ENCODE measurements at places on chromosomes 5 and 9.
A peak's percentile ranks its signal among the peaks of the same experiment; 100 is the strongest.

DNA sequence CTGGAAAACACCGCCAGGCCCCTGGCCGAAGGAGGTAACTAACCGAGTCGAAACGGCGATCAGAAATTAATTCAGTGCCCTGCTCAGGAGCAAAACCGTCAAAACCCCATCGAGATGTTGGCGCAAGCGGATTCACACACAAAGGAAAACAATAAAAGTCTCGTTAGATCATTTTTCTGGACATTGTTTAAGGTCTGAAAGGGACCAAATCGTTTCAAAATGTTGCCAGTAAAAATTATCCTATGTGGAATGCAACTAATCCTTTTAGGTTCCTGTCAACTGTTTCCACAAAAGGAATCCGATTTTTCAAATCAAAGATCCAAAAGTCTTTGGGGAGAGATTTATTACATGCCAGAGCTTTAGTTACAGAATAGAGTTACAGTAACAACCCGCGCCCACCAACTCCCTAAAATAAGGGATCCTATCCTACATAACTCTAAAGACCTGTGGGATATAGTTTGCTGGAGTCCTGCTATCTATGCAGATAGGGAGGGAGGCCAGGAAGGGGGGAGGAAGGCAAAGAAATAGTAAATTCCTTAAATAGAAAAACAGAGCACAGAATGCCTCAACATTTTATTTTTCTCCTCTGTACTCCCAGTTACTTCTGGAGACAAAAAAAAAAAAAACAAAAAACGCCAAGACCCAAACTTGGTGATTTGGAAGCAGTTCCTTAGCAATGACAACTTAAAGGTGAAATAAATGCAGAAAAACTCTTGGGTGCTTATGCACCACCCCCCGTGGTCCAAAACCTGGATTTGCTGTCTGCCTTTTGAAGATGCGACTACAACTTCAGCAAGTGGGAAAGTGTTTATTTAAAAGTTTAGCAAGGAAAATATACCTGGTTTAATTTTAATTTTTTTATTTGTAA is 10.6 kb downstream of the FOXD1 start:
- no peak for DNase-seq

GRCh38 chr5:177536386-177536785 is 18.0 kb downstream of the FAM193B start:
- no peak for DNase-seq

DNA sequence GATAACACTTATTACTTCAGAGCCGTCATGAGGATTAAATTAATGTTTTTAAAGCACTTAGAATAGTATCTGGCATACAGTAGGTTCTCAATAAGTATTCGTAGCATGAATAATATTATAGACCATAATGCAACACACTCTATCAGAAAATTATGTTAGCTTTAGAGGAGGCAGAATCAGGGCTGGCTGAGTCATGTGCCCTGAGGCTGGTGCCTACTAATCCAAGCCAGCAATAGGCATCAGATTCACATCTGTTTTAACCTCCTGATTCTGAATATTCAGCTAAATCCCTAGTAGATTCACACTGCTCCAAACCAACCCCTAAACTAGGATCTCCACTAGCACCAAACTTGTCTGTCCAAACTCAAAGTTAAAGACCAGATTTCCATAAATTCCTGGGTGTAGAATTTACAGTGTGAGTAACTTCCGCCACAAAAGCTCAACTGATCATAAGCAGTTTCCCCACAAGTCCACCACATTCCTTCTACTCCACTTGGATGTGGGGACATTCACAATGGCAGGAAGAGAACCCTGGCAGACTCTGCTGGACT is 170.0 kb upstream of the DAPK1 start:
- no peak for DNase-seq

GRCh38 chr9:38621434-38622287 is 1.3 kb upstream of the ANKRD18A start:
- DNase-seq: peak; percentile 42

DNA sequence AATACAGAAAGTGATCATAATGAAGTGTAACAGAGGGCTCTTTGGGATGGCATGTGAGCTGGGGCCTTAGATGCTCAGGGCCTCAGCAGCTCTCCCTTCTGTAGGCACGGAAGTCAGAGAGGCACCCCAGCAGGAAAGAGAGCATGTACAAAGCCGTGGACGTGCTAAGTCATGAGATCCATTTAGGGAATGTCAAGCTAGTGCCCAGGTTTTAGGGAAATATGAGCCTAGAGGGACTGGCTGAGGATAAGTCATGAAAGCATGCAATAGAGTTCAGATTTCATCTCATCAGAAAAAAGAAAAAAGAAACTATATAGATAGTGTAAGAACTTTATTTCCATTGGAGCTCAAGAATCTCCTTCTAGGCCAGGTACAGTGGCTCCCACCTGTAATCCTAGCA is 379.5 kb upstream of the KLF4 start:
- DNase-seq: no peak

GRCh38 chr5:116543501-116543900 is 31.1 kb downstream of the SEMA6A start:
- DNase-seq: no peak

DNA sequence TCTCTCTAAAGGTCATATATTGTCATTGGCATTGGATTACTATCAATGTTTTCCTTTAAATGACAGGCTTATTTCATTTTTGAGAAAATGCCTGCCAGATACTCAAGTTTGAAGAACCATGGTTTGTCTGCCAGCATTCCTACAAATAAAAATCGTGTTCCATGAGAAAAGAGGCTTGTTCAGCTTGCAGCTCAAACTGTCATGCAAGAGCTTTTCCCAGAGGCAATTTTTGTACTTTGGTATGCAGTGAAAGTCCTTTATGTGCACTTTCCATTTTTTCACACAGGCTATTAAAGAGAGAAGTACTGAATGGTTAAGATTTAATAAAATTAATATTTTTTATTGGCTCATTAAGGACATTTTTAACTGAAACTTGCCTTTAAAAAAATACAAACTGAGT is 110.4 kb downstream of the FBXO4 start:
- DNase-seq: no peak

DNA sequence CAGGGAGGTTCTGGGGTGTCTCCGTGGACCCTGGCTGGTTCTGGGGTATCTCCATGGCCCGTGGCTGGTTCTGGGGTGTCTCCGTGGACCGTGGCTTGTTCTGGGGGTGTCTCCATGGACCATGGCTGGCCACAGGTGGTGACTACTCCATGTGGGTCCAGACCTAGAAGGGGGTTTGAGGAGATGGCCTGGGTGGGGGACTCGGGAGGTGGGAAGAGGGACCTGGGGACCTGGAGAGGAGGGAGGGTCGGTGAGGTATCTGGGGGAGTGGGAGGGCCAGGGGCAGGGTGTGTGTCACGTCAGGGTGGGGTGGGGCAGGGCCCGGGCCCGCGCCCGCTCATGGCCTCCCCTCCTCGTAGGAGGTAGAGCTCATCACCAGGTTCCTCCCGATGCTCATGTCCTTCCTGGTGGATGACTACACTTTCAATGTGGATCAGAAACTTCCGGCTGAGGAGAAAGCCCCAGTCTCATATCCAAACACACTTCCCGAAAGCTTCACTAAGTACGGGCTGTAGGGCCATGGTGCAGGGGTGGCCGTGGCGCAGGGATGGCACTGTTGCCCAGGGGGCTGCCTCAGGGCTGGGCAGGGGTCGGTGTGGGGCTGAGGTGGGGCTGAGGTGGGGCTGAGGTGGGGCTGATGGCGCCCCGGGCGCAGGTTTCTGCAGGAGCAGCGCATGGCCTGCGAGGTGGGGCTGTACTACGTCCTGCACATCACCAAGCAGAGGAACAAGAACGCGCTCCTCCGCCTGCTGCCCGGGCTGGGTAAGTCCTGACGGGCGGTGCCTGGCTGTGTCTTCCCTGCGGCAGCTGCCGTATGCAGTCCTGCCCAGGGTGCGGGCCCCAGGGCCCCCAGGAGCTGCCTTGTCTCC is 10.7 kb upstream of the TOR4A start:
- no peak for DNase-seq

DNA sequence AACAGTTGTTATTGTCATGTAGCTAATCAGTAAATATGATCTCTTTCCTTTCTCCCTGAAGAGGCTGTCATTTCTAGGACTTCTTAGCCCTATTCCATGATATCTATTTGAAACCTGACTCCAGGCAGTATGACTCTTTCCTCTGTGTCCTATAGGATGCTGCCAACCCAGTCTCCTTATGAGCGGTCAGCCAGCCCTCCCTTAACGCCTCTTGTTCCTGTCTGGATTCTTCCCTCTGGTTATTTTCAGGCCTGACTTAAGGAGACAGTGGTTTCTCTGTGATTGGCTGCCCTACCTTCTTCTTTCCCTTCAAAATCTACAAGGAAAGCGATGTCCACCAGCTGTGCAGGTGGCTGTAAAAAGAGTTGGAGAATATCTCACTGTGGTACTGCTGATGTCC is 19.4 kb upstream of the C5orf63 start:
- no peak for DNase-seq

- DNase-seq: no peak
Measured at GRCh38 chr5:175724314-175725275, 66.7 kb downstream of the HRH2 start.

- no peak for DNase-seq
Measured at GRCh38 chr9:110776221-110776620, 107.6 kb downstream of the MUSK start.

DNA sequence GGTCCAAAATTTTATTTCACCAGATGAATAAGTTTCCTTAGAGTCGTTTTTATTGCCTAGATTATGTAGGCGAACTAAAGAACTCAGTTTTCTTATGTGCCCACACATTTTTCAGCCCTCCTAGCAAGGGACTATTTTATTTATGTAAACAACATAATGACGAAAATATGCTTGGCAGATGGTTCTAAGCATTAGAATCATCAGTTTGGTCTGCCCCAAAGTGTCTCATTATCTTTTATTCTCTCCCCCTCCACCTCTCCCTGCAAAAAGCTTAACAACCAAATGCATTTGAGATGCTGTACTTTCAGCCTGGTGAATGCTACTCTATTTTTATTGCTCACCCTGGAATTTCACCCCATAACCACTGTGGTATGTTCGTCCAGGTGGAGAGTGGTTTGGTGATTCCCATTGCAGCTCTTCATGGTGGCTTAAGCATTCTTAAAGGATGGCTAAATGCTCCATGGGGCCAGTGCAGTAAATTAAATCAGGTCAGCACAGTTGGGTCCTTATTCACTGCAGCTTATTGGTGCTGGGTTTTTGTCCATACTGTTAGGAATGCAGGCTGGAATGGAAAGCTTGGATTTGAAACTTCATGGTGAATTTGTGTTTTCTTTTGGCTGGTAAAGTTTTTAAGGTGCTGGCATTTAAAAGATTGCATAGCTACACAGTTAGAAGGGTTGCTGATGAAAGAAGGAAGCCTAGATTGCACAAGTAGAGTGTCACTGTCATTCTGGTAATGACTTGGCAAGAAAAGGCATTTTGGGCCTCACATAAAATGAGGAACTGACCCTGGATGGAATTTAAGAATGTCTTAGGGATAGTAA is 39.2 kb downstream of the TLE4 start:
- no peak for DNase-seq

DNA sequence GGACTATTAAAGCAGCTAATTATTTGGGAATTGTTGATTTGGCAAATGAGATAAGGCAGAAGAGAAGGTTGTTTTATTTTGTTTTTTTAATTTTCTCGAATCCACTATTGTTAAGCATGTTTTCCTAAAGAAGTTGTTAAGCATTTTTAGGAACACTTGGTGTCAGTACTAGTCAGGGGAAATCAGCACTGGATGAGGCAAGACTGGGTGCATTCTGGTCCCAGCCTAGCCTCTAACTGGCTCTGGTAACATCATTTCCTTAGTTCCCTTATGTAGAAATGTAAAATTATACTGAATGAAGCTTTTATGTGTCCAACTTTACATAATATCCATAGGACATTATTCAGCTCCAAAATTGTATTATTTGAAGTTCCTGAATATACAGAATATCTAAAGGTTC is 196.1 kb downstream of the PCSK5 start:
- no peak for DNase-seq

- no peak for DNase-seq
Measured at GRCh38 chr5:169044962-169045361, 256.0 kb downstream of the SLIT3 start.

DNA sequence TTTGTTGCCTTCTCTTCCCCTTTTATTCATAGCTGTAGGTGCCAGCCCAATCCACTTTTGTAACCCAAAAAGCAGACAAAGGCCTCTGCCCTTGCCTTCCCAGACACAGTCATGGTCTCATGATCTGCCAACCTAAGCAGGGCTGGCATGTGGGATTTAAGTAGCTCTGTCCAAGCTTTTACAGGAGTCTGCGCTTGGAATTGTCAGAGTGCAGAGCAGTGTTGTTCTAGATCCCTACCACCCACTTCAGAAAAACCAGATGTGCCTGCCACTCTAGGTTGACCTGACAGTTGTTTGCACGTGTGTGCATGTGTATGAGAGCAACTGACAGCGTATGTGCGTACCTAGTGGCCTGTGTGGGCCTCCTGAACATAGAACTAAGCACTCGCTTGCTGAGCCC is 87.8 kb upstream of the SPRY4 start:
- no peak for DNase-seq

DNA sequence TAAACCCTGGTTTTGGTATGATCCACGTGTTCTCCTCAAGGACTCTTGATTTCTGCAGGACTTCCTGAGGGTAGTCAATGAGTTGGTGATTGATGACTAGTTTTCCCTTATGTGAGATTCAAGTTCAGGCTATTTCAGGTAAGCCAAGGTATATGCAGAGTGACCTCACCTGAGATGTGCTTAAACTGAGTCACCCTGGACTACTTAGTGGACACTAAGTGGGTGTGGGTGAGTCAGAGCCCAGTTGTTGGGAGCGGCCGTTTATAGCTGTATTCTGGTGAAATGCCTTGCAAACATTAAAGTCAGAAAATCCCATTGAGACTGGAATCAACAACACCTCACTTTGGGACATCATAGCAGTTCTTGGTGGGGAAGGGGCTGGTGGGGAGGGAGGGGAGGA is 62.9 kb downstream of the SLC28A3 start:
- DNase-seq: no peak

GRCh38 chr5:122182491-122182921 is 53.2 kb downstream of the ZNF474 start:
- DNase-seq: no peak

DNA sequence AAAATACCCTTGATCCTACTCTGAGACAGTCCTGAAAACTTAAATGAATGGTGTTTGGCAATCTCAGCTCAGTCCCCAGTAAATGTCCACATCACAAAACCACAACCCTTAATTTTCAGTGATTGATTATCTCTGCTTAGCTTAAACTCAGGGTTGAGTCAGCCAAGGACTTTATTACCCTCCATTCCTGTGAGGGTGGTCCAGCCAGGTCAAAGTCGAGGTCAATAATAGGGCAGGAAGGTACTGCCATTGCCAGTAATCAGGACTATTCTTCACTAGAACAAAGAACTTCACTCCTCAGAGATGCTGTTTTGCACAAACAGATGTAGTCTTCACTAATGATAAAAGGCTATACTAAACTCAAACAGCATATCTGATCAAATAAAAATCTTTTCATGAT is 499.4 kb downstream of the ISL1 start:
- no peak for DNase-seq

- DNase-seq: no peak
Measured at GRCh38 chr9:21381448-21382339, 3.5 kb downstream of the IFNA2 start.

GRCh38 chr9:16553869-16554540 is 316.5 kb downstream of the BNC2 start:
- no peak for DNase-seq
